ENCODE measurements at places on chromosomes 3 and 15.

DNA sequence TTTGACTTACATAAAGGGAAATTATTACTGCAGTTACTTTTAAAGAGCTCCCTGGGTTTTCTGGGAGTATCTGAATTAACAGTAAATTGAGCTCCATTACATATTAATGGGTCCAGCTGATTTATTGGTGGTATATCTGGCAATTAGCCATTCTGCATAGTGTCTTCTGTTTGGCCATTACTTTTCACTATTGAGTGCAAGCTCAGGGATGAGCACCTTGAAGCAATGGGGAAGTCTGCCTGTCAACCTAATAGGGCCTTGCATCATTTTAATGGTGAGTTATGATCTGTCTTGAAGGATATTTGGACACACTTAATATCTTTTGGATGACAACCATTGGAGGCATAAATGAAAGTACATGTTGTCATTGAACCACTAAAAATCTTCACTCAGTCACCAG, 73.8 kb downstream of the MFSD1 start:
- H3K4me3 ChIP-seq: no peak overlapping the region
- H3K27me3 ChIP-seq: peaks cover 31% of the 10 kb centered on the region
- H3K4me1 ChIP-seq: no peaks in the 10 kb centered on the region
- no peak for DNase-seq
- H3K36me3 ChIP-seq: no peaks in the 10 kb centered on the region
- H3K27ac ChIP-seq: no peak overlapping the region

GRCh38 chr15:70262171-70262570, 164.5 kb upstream of the TLE3 start:
- H3K36me3 ChIP-seq: no peaks in the 10 kb centered on the region
- no peak overlapping the region for H3K27ac ChIP-seq
- no peak for DNase-seq
- no peak overlapping the region for H3K4me3 ChIP-seq
- peaks cover 39% of the 10 kb centered on the region for H3K4me1 ChIP-seq

GRCh38 chr3:113329757-113330156, 111.5 kb downstream of the CFAP44 start:
- no peaks in the 10 kb centered on the region for H3K27me3 ChIP-seq
- DNase-seq: no peak
- no peak overlapping the region for H3K4me3 ChIP-seq
- H3K4me1 ChIP-seq: no peaks in the 10 kb centered on the region

GRCh38 chr3:26365706-26366105, 256.9 kb upstream of the LRRC3B start:
- H3K4me1 ChIP-seq: no peaks in the 10 kb centered on the region
- H3K4me3 ChIP-seq: no peak overlapping the region
- H3K27ac ChIP-seq: no peak overlapping the region
- no peaks in the 10 kb centered on the region for H3K27me3 ChIP-seq
- H3K36me3 ChIP-seq: no peaks in the 10 kb centered on the region

- no peak overlapping the region for H3K27ac ChIP-seq
- no peaks in the 10 kb centered on the region for H3K36me3 ChIP-seq
- H3K27me3 ChIP-seq: peaks cover 4% of the 10 kb centered on the region
- no peak overlapping the region for H3K4me3 ChIP-seq
- H3K4me1 ChIP-seq: no peaks in the 10 kb centered on the region
Observed at GRCh38 chr15:62280625-62281024, 115.5 kb upstream of the C2CD4B start.

DNA sequence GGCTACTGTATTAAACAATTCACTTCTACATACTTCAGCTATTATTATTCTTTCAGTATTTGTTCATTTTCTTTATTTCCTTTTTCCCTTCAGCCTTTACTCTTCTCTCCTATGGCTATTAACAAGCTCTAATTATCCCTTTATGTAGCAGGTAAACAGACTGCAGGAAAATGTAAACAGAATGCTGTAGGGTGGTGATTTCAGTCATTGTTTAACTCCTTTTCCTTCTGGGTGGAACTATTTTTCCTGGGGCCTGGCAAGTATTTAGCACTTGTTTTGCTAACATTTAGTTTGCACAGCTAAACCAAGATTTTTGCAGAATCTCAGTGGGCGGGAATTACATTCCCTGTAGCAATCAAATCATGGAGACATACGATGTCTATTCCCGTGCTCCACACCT, 14.4 kb downstream of the RARB start:
- H3K4me1 ChIP-seq: peaks cover 35% of the 10 kb centered on the region
- H3K27me3 ChIP-seq: no peaks in the 10 kb centered on the region
- H3K4me3 ChIP-seq: no peak overlapping the region
- no peak for DNase-seq

DNA sequence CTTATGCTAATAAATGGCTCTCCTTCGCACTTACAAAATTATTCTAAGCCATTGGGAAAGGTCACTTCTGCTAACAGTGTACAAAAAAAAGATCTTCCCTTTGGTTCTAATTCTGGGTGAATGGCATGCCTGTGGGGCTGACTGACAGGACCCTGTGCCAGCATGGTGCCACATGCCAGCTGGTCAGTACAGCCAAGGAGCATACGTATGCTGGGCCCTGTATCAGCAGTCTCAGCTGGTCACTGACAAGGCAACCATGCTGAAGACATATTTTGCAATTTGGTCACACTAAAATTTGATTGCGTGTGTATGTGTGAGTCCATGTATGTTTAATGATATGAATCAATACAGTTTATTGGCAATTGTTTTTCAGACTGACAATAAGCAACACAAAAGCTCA, 246.1 kb downstream of the TBL1XR1 start:
- no peak overlapping the region for H3K4me3 ChIP-seq
- peaks cover 21% of the 10 kb centered on the region for H3K4me1 ChIP-seq
- H3K27me3 ChIP-seq: no peaks in the 10 kb centered on the region
- H3K36me3 ChIP-seq: no peaks in the 10 kb centered on the region
- no peak overlapping the region for H3K27ac ChIP-seq

- no peak overlapping the region for H3K4me3 ChIP-seq
- no peak for DNase-seq
- peaks cover 10% of the 10 kb centered on the region for H3K36me3 ChIP-seq
- H3K27me3 ChIP-seq: peaks cover 17% of the 10 kb centered on the region
- no peak overlapping the region for H3K27ac ChIP-seq
Observed at GRCh38 chr3:46890132-46890531, 12.6 kb downstream of the PTH1R start.

DNA sequence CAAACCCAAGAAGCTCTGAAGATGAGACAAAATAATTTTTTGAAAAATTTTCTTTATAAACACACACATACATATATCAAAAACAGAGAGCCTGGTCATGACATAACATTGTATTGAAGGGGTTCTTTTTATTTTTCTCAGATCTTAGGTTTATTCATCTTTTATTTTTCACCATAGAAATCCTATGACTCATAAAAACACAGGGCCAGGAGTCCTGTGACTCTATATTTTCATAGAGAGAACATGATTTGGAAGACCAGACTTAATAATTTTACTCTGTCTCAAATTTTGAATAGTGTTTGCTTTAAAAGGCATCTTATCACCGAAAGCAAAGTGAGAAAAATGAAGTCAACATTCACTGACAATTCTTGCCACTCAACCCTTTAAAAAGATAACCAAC, 57.7 kb downstream of the SUCNR1 start:
- DNase-seq: no peak
- H3K36me3 ChIP-seq: no peaks in the 10 kb centered on the region
- no peak overlapping the region for H3K4me3 ChIP-seq
- no peaks in the 10 kb centered on the region for H3K27me3 ChIP-seq
- H3K27ac ChIP-seq: no peak overlapping the region
- H3K4me1 ChIP-seq: peaks cover 10% of the 10 kb centered on the region

GRCh38 chr3:140344601-140345205, 333.2 kb upstream of the TRIM42 start:
- H3K27ac ChIP-seq: no peak overlapping the region
- no peak for DNase-seq
- H3K4me3 ChIP-seq: no peak overlapping the region
- peaks cover 9% of the 10 kb centered on the region for H3K4me1 ChIP-seq
- no peaks in the 10 kb centered on the region for H3K27me3 ChIP-seq

DNA sequence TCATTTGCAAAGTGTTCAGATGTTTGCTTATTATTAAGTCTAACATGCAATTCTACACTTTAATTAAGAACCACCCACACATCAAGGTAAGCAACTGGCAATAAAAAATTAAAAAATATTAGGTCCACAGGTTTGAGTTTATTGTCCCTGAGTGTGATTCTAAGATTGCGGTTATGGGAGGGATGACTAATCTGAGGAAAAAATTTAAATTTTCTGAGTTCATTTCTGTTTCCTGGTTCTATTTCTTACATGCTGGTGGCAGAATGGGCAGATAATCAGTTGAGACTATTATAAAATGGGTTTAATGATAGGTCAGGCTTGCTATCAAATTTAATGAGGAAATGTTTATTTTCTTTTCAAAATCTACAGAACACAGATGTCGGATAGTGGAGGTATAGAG, 105.9 kb downstream of the TP63 start:
- no peaks in the 10 kb centered on the region for H3K27me3 ChIP-seq
- DNase-seq: no peak
- no peaks in the 10 kb centered on the region for H3K36me3 ChIP-seq
- no peak overlapping the region for H3K27ac ChIP-seq
- no peaks in the 10 kb centered on the region for H3K4me1 ChIP-seq

GRCh38 chr3:128456776-128457715, 9.6 kb downstream of the DNAJB8 start:
- H3K27me3 ChIP-seq: peaks cover 28% of the 10 kb centered on the region
- DNase-seq: no peak
- no peak overlapping the region for H3K27ac ChIP-seq
- H3K36me3 ChIP-seq: no peaks in the 10 kb centered on the region
- no peak overlapping the region for H3K4me3 ChIP-seq

DNA sequence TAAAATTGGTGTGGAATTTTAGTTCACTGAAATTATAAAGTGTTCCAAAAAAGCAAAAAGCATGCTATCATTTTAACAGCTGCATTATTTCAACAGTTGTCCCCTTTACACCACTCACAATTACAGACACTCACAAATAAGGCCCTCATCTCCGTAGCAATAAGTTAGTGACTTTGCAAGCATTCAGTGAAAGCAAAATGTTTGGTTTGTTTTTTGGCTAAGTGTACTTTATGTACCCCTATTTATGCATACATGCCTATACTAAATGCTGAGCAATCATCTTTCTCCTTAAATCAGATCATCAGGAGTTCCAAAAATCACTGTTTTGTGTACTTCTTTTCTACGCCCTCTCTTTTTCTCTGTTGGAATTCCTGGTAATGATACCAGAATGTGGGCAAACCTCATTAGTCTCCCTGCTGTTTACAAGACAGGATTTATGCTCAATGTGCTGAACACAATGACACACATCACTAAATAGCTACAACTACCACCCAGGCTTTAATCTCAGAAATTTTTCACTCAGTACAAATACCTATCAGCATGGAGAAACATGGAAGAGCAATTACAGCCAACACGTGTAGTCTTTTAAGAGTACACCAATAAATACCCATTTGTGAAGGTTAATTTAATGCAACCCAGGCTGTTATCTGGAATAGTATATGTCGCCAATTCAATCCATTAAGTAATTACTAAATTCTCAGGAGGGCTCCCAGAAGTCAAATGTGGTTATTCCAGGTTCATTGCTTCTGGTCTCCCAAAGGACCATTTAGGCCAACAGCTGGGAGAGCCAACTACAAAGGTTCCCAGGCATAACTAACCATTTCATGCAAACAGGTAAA, 12.0 kb downstream of the ALDH1A2 start:
- no peaks in the 10 kb centered on the region for H3K36me3 ChIP-seq
- H3K4me1 ChIP-seq: peaks cover 4% of the 10 kb centered on the region
- H3K4me3 ChIP-seq: no peak overlapping the region
- no peak overlapping the region for H3K27ac ChIP-seq

- peaks cover 19% of the 10 kb centered on the region for H3K4me1 ChIP-seq
- no peaks in the 10 kb centered on the region for H3K36me3 ChIP-seq
- DNase-seq: no peak
- H3K4me3 ChIP-seq: no peak overlapping the region
- H3K27ac ChIP-seq: no peak overlapping the region
Observed at GRCh38 chr3:141308588-141309218, 59.6 kb upstream of the ZBTB38 start.
